SJSA1 (cell line): ENCODE measurements at places on chromosomes 4 and X.

DNA sequence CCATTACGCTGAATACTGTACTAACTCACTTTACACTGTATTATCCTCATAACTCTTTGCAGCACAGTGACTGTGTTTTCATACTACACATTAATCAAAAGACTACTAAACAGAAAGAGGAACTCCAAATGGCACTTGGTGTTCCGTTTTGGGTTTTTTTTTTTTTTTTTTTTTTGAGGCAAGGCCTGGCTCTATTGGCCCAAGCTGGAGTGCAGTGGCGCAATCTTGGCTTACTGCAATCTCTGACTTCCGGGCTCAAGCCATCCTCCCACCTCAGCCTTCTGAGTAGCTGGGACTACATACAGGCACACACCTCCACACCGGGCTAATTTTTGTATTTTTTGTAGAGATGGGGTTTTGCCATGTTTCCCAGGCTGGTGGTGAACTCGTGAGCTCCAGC, 10.7 kb downstream of the KLHL8 start:
- DNase-seq: no peak

DNA sequence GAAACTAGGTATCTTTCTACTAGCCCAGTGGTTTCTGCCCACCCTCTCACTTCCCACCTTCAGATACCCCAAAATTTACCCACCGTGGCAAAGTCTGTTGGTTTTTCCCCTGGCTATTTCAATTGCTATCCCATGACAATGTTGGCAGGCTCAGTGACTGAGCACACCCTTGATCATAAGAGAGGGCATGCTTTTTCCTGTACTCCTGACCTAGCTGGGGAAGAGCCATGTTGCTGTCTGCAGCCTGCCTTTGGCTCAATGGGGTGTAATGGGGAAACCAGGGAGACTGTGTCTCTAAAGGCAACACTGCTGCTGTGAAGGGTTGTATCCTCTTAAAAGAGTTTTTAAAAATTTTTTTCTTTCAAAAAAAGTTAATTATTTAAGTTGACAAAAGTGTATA, 90.4 kb upstream of the CITED1 start:
- no peak for DNase-seq

- DNase-seq: no peak
These were observed 1301.8 kb upstream of the DIAPH2 start for GRCh38 chrX:95382799-95383198.

- DNase-seq: no peak
These were observed 227.6 kb downstream of the NR3C2 start for GRCh38 chr4:148214529-148215166.

DNA sequence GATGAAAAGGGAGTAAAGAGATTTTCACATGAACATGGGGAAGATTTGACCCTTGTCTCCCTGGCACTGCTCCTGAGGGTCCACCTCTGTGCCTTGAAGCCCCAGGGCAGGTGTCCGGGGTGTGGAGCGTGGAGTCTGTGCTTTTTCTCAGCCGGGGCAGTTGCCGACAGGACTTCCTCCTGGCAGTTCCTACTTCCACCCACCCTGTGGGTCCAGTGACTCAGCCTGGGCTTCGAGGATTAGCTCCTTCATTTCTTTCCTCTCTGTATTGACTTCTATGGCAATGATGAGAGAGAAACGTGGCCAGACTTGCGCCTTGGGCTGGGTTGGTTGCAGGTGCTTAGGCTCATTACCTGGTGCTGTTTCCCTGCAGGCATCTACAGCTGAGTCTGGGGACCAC, 35.9 kb upstream of the CLCN4 start:
- no peak for DNase-seq

- no peak for DNase-seq
These were observed 10.1 kb upstream of the DAPP1 start for GRCh38 chr4:99806545-99806944.

- DNase-seq: no peak
These were observed 127.6 kb upstream of the HCCS start for GRCh38 chrX:10983526-10983925.

GRCh38 chr4:119525771-119526712, 102.6 kb downstream of the PDE5A start:
- no peak for DNase-seq

DNA sequence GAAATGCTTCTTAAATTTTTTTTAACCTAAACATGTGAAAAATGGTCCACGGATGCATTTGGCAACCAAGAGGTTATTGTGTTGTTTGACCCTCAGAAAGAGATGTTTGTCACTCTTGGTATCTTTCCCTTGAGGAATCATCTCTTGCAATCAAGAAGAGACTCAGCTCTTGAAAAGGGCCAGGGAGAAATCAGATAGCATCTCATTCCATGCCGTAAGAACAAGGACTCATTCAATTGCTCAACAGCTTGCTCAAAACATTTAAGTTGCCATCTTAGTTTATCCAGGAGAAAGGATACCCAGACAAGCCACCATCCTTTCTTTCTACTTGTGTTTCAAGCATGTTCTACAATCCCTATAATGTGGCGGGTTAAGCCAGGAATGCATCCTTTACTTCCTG, 209.5 kb upstream of the LNX1 start:
- no peak for DNase-seq

DNA sequence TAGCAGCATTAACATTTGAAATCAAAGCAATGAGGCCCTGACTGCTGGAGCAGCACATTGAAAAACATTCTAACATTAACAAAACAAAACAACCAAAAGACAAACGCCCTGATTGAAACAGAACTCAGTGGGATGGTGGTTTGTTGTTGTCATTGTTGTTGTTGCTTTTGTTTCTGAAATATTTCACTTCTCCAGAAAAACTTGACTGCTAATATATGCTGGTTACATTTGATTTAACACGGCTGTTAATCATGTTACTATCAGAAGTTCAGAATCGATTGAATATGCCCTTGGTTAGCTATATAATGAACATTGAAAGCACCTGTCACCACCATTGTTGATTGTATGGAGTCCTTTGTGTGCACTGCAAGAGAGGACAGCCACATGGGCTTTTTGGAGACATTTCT, 790.4 kb upstream of the GALNTL6 start:
- no peak for DNase-seq

DNA sequence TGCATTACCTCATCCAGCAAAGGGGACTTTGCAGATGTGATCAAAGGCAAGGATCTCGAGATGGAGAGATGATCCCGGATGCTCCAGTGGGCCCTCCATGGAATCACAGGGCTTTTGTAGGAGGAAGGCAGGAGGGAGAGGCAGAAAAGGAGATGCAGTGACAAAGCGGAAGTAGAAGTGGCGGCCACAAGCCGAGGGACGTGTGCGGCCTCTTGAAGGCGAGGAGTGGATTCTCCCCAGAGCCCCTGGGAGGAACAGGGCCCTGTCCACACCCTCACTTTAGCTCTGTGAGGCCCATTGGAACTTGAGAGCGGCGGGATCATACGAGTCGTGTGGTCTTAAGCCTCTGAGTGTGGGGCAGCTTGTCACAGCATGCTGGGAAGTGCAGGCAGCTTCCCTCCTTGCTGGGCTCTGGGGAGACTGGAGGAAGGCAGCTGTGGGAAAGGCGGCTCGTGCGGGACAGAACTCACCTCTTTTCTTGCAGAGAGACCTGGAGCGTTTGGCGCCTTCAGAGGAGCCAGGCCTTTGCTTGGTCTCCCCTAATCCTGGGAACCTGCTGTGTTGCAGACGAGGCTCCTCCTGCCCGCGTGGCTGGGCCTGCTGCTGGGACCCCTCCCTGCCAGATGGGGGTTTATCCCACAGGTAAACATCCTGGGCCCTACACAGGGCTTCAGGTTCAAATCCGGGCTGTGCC, 10.2 kb downstream of the SH3TC1 start:
- no peak for DNase-seq

DNA sequence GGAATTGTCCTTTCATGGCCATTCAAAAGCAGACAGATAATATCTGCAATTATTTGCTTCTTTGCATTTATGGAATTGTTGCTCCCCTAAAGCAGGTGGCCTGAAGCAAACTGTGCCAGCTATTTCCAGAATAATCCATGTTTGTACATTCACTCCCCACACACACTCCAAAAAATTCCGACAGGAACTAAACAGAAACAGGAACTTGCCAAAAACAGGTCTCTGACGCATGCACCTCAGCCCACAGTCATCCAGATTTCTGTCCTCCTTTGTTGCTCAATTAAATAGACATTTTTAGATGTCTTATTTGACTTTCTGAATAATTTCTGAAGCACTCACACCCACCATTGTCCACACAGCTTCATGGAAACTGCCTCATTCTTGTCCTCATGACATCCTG, 71.5 kb upstream of the EDNRA start:
- no peak for DNase-seq

DNA sequence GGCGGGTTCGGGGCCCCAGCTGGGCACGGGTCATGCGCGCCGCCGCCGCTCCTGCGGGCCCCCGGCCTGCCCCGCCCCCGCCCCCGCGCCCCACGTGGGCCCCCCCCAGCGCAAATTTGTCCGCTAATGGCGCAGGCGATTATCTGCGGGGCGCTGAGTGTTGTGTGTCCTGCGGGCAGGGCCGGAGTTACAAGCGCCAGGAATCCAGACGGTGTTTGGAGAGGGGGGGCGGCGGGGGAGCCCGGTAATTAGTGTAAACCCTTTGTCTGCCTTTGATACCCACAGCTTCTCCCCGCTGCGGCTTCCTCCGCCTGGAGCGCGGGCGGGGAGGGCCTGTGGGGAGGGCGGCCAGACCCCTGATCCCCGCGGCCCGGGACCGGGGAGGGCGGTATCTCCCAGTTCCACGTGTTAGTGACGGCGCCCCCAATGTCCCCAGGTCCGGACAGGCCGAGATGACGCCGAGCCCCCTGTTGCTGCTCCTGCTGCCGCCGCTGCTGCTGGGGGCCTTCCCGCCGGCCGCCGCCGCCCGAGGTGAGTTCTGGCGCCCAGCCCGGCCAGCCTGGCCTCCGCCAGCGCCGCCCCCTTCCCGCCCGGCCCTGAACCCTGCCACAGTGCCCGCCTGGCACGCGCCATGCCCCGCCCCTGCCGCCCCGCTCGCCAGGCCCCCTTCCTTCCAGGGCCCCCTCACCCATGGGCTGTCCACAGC, 761 bp downstream of the FGFRL1 start:
- DNase-seq: no peak

DNA sequence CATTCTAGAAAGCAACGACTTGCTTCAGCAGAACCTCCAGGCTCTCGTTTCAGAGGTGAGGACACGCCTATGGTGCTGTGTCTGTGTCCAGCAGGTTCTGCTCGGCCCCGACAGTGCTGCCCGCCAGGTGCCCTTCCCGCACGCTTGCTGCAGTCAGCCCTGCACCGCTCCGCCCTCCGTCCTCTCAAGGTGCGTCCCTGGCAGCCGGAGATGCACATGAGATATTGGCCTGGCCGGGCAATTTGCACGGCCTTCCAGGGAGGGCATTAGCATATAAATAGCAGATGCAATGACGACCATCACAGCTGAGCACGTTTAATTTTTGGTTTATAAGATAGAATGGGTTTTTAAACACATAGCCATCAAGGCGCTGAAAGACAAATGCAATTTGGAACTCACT, 14.4 kb downstream of the UVSSA start:
- DNase-seq: no peak

GRCh38 chr4:56731857-56732256, 50.8 kb upstream of the HOPX start:
- no peak for DNase-seq

- DNase-seq: no peak
These were observed 95.1 kb downstream of the GPM6A start for GRCh38 chr4:175716961-175717360.

DNA sequence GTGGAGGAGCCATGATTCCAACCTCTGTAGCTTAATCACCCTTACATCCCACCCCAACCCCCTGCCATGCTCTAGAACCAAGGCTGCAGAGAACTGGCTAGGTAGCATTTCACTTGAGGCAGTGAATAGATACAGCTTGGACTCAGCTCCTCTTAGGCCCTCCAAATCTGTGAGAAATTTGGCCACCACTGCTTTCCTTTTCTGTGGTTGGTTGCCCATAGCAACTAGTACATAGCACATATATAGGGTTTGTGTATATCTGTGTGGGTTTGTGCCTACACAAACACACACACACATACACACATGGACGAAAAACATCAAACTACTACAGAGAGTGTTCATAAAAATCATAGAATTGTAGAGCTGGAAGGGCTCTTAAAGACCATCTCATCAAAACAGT, 52.0 kb upstream of the CCDC160 start:
- DNase-seq: no peak

GRCh38 chr4:109701566-109702410, 1.5 kb downstream of the CASP6 start:
- DNase-seq: no peak

DNA sequence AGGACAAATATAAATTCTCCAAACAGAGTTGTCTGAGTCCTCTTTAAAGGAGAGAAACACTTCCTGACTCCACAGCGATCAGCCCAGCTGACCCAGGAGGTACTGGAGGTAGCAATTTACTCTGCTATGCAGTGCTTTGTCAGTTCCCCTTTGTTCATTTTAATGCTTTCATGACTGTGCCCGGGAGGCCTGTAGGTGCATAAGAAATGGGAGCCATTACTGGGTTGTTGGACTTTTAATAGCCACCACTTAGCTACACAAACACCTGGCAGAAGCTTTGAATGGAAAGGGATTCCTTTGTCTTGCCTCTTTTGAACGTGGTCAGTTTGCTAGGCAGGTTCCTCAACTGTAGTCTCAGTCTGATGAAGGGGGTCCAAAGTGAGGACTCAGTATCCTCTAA, 59.0 kb upstream of the AFF2 start:
- DNase-seq: no peak

GRCh38 chrX:107560041-107560440, 68.3 kb upstream of the PRPS1 start:
- DNase-seq: no peak

DNA sequence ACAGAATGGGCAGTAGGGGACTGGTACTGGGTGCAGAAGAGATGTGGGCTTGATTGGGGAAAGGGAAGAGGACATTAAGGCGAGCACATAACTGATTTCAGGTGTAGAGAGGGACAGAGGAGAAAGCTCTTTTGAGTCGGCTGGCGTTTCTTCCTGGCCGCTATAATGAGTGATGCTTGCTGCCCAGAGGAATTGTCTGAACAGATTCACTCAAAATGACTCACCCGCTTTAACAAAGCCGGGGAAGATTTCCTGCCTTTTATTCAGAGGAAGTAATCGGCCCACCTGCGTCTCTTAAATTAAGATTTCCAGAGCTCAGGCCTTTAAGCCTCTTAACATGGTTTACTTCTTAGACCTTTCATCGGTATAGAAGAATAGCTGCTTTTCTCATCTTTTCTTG, 102.1 kb upstream of the AP1S2 start:
- DNase-seq: no peak
